Occipital lobe (tissue), 3 donors: ENCODE measurements at places on chromosomes 7 and 10. TPM values are rescaled to one million over a fixed set of nuclear protein-coding genes. Genes with fewer than 3 reads are reported as not detected.

UNCX gene
- not detected for total RNA-seq

JAKMIP3 gene
- 4.8 TPM for total RNA-seq

TRIM50 gene
- total RNA-seq = 0.16 TPM

PON3 gene
- 0.47 TPM for total RNA-seq

GRCh38 chr10:102775201-102775934, 31.6 kb downstream of the WBP1L start:
- no peak for DNase-seq

GRCh38 chr7:136294977-136295376, 317.8 kb upstream of the MTPN start:
- no peak for DNase-seq

GRCh38 chr10:119620241-119621077, 23.7 kb upstream of the TIAL1 start:
- no peak for DNase-seq

DNA sequence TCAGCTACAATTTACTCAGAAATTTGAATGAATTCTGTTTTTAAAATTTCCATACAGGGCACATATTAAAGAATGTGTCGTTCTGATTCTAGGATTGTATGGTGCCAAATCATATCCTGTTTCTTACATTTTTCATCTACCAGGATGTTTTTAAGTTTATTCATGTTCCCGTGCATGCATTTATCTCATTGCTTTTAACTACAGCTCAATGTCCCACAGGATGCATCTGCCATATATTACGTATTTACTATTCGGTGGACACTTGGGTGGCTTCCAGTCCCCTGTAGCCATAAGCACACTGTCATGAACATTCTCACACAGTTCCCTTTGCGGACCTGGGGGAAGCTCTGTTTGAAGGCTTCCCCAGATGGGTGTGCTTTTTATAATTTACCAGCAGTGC, 122.3 kb downstream of the CCDC71L start:
- no peak for DNase-seq

- no peak for DNase-seq
Observed at GRCh38 chr10:30355601-30356000, 6.5 kb upstream of the MTPAP start.
